ENCODE measurements at places on chromosomes 12 and 14.
A peak's percentile ranks its signal among the peaks of the same experiment; 100 is the strongest.

GRCh38 chr12:110906083-110906482 is 14.3 kb downstream of the MYL2 start:
- DNase-seq: no peak

DNA sequence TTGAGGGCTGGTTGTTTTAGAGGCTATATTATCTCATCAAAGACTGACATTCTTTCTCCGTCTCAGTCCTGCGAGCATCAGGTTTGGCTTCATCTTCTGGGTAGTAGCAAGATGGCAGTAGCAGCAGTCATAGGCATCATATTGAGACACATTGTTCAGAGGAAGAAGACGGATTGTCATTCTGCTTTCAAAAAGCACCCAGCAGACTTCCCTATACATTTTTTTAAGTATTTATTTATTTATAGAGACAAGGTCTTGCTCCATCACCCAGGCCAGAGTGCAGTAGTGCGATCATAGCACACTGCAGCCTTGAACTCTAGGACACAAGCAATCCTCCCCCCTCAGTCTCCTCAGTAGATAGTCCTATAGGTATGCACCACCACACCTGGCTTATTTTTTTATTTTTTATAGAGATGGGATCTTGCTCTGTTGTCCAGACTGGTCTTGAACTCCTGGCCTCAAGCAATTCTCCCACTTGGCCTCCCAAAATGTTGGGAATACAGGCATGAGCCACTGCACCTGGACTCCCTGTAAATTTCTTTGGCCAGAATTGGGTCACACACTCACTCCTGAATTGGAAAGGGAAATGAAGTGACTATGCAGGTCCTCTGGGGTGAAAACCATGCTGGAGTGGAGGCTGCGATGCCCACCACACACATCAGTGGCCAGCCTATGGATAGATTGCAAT is 125.4 kb downstream of the SLC38A6 start:
- no peak for DNase-seq

DNA sequence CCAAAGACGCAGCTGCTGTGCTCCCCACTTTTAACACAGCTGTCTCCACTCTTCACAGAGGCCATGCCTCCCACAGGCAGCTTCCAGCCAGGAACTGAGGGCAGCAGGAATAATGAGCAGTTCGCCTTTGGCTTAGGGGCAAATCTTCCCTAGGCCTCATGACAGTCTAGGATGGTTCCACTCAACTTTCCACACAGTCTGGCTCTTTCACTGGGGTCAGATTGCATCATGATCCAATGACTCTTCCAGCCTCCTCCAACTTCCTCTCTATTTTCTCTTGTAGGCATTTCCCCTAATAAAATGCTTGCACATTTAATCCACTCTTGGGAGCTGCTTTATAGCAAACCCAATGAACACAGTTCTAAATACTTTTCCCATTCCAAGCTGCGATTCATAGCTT is 271.6 kb upstream of the ATP2B1 start:
- peak; percentile 82 for DNase-seq

GRCh38 chr12:116066381-116067230 is 210.9 kb downstream of the MED13L start:
- peak; percentile 46 for DNase-seq

DNA sequence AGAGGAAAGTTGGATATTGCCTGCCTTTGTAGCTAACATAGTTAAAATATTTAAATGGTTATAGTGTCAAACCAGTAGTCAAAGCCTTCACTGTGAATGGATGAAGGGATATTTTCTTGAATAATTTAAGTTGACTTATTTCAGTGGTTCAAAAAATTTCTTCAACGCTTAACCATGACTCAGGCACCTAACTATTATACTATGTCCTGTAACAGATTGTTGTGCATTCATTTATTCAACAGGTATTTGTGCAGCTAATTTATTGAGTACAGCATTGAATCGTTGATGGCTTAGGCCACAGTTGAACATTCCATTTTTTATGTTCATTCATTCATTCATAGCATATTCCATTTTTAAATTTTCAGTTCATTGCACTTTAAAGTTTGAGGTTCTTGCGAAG is 9.2 kb downstream of the HIF1A start:
- peak; percentile 41 for DNase-seq

GRCh38 chr14:70901269-70901668 is 6.0 kb upstream of the PCNX1 start:
- DNase-seq: peak; percentile 35
